Caudate nucleus (tissue), 63 donors: ENCODE measurements at places on chromosomes 13 and 19.

GRCh38 chr19:47511128-47511517 is 3.7 kb downstream of the NAPA start:
- no peak for DNase-seq

DNA sequence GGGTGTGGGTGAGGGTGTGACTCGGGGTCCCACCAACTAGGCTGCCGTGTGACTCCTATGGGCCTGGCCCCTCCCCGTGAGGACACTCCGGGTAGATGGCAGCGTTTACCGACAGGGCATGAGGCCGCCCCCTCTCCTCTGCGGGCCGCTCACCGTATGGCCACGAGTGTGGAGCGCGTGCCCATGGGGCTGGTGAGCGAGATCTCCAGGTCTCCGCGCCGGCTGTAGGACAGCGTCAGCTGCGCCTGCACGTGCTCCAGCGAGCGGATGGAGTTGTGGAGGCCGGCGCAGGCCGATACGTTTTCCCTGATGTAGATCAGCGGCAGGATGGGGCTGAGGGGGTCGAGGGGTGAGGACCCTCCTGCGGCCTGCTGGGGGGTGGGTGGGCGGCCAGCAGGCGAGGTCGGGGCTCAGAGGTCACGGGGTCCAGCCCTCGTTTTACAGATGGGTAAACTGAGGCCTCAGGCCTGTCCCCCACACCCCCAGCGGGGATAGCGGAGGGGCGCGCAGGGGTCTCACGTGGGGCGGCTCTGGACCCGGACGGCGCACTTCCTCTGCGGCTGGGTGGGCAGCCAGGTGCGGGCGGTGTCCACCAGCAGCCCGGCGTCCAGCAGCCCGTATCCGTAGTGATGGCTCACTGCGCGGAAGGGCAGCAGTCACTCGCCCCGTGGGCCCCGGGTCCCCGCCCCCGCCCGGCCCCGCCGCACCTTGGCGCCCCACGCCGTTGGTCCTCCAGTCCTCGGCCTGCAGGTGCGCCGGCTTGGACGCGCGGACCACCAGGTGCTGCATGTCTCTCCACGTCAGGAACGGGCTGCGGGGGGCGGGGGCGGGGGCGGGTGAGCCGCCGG is 4.3 kb upstream of the C19orf25 start:
- DNase-seq, result no peak

DNA sequence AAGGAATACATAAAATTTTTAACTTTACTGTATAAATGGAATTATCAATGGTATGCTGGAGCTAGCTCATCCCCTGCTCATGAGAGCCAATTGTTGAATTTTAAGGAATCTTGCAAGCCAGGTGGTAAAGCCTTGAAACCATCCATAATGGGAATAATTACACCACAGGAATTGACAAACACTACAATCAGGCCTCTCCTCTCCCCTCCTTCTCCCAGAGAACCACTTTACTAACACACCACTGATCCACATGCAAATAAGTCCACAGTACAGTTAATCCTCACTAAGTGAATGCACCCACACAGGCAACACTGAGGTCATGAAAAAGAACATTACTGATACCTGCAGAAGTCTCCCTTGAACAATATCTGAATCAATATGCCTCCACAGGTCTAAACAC is 140.5 kb downstream of the KLF12 start:
- no peak for DNase-seq

- no peak for DNase-seq
Observed at GRCh38 chr19:47176071-47176626, 45.5 kb downstream of the SAE1 start.

- peak; percentile 33 for DNase-seq
Observed at GRCh38 chr19:13339869-13340268, 166.4 kb downstream of the CACNA1A start.

- DNase-seq, result no peak
Observed at GRCh38 chr13:67238861-67239260, 8.7 kb upstream of the PCDH9 start.

DNA sequence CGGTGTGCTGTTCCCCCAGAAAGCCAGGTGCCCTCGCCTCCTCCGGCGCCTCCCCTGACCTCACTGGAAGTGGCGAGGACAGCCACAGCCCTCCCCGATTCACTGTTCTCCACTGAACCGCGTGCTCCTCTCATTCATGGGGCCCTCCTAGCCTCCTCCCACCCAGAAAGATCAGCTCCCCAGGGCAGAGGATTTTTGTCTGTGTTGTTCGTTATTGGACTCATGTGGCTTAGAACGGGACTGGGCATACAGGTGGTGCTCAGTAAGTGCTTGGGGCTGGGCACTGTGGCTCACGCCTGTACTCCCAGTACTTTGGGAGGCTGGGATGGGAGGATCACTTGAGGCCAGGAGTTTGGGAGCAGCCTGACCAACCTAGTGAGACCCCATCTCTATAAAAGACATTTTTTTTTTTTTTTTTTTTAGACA is 3.8 kb downstream of the PRTN3 start:
- DNase-seq, result no peak
